Activated CD4-positive, alpha-beta T cell treated with anti-CD3 and anti-CD28 coated beads for 36 hours (primary cell): ENCODE measurements at places on chromosomes 3 and 15. TPM values are rescaled to one million over a fixed set of nuclear protein-coding genes. Genes with fewer than 3 reads are reported as not detected.

ST3GAL6 gene
- not detected for total RNA-seq

CCR3 gene
- total RNA-seq: not detected

HCLS1 gene
- 200 TPM for total RNA-seq

GCNT3 gene
- total RNA-seq: not detected

ZBED2 gene
- 418 TPM for total RNA-seq

DPPA2 gene
- total RNA-seq: not detected

DNA sequence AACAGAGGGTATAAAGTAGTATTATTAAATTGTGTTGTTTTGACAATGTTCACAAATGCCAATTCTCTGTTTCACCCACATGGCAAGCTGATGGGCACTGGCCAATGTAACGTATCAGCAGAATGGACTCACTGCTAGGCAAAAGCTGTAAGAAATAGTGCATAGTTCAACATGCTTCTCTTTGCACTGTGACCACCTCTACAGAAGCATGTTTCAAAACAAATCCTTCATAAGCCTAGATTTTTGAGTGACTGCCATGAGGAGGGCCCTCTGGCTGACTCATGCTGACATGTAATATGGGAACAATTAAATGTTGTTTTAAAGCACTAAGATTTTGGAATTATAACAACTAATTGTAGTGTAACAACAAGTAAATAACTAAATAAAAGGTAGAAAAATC is 3.2 kb downstream of the GBE1 start:
- H3K36me3 ChIP-seq: peaks cover 64% of the 10 kb centered on the region
- no peak for DNase-seq
- peaks cover 36% of the 10 kb centered on the region for H3K4me1 ChIP-seq
- no peaks in the 10 kb centered on the region for H3K27me3 ChIP-seq

DNA sequence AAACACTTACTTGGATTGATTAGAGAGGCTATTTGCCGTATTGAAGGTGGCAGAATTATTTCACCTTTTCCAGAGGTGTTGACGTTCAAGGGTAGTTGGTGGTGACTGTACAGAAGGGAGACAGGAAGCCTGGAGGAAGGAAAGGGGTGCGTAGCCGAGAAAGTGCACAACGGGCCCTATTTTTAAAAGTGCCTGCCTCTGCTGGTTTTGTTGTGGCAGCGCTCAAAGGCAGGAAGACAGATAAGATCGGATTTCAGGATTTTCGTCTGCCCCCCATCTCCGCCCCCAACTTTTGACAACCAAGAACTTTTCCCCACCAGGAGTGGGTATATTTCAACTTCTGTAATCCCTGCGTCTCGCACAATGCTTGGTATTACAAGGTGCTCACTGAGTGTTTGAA is 38.5 kb downstream of the SMAD3 start:
- peaks cover 24% of the 10 kb centered on the region for H3K4me1 ChIP-seq
- no peaks in the 10 kb centered on the region for H3K27me3 ChIP-seq
- H3K27ac ChIP-seq: no peak overlapping the region
- DNase-seq: no peak
- H3K4me3 ChIP-seq: peak overlapping the region; percentile 54
- H3K36me3 ChIP-seq: peaks cover 29% of the 10 kb centered on the region

- no peaks in the 10 kb centered on the region for H3K4me1 ChIP-seq
- H3K4me3 ChIP-seq: no peak overlapping the region
- DNase-seq: no peak
- H3K36me3 ChIP-seq: peaks cover 27% of the 10 kb centered on the region
Observed at GRCh38 chr15:41024131-41024530, 70.9 kb downstream of the CHAC1 start.

DNA sequence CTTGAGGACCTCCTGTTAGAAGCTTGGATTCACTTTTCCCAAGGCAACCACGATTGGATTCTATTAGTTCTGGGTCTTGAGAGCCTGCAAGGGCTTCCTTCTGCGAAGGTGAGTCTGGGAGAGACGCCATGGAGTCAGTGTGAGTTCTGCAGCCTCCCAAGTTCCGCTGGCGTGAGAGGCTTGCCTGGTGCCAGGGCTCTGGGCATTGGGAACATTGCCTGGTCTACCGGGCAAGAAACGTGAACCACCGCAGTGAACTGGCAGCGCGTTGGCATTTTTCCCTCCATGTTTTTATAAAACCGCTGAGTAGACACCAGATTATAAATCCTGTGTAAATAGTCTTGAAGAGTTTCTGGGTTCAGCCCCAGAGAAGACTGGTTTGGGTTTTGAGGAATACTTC is 160.9 kb downstream of the IGF1R start:
- H3K4me3 ChIP-seq: no peak overlapping the region
- H3K27ac ChIP-seq: no peak overlapping the region
- no peak for DNase-seq
- H3K4me1 ChIP-seq: peaks cover 8% of the 10 kb centered on the region
- no peaks in the 10 kb centered on the region for H3K27me3 ChIP-seq

DNA sequence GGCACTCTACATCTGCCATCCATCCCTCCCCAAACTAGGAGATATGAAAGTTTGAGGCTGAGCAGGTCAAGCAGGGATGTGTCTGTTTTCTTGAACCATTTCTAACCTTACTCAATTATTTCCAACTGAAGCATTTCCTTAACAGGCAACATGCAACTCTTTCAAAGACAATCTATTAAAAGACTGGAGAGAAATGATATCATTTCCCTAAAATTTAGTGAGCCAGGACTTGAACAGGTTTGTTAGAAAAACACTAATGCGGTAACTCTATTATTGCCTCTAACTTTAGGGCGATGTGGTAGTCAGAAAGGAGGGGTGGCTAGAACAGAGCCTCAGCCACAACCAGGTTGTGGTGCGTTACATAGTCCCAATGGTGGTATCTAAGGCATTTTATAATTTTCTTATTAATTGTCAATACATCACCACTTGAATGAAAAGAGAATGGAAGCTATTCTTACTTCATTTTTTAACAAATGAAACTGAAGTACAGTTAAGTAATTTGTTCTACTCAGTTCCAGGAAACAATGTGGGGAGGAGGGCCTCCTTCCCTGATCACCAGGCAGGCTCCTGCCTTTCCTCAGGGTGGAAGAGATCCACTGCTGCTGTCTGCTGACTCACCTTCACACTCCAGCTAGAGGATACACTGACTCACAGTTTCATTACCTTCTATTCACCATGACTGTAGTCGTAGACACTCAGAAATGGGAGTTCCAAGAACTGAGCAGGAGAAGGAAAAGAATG is 22.8 kb downstream of the MYO1E start:
- H3K27ac ChIP-seq: peak overlapping the region; percentile 2
- no peaks in the 10 kb centered on the region for H3K36me3 ChIP-seq
- H3K4me1 ChIP-seq: peaks cover 18% of the 10 kb centered on the region
- no peak overlapping the region for H3K4me3 ChIP-seq
- peak; percentile 51 for DNase-seq
- H3K27me3 ChIP-seq: peaks cover 5% of the 10 kb centered on the region

- H3K4me3 ChIP-seq: no peak overlapping the region
- peak; percentile 32 for DNase-seq
- H3K36me3 ChIP-seq: no peaks in the 10 kb centered on the region
- H3K27ac ChIP-seq: peak overlapping the region; percentile 32
- peaks cover 10% of the 10 kb centered on the region for H3K4me1 ChIP-seq
- H3K27me3 ChIP-seq: no peaks in the 10 kb centered on the region
Observed at GRCh38 chr3:187963003-187963676, 190.8 kb upstream of the LPP start.

- no peaks in the 10 kb centered on the region for H3K27me3 ChIP-seq
- H3K27ac ChIP-seq: no peak overlapping the region
- peaks cover 12% of the 10 kb centered on the region for H3K4me1 ChIP-seq
- no peaks in the 10 kb centered on the region for H3K36me3 ChIP-seq
- DNase-seq: no peak
Observed at GRCh38 chr3:141680620-141681389, 57.3 kb upstream of the RNF7 start.

GRCh38 chr3:56811546-56812202 is 9.9 kb upstream of the ARHGEF3 start:
- no peak overlapping the region for H3K4me3 ChIP-seq
- H3K27me3 ChIP-seq: no peaks in the 10 kb centered on the region
- no peak for DNase-seq
- no peaks in the 10 kb centered on the region for H3K36me3 ChIP-seq

GRCh38 chr3:30753766-30754165 is 140.7 kb downstream of the GADL1 start:
- H3K4me1 ChIP-seq: peaks cover 36% of the 10 kb centered on the region
- H3K27ac ChIP-seq: no peak overlapping the region
- no peak overlapping the region for H3K4me3 ChIP-seq
- no peaks in the 10 kb centered on the region for H3K27me3 ChIP-seq

- peaks cover 10% of the 10 kb centered on the region for H3K27me3 ChIP-seq
- no peak for DNase-seq
- no peak overlapping the region for H3K4me3 ChIP-seq
- H3K4me1 ChIP-seq: no peaks in the 10 kb centered on the region
Observed at GRCh38 chr3:73433687-73434086, 191.1 kb downstream of the PDZRN3 start.

- peaks cover 31% of the 10 kb centered on the region for H3K4me1 ChIP-seq
- H3K36me3 ChIP-seq: peaks cover 17% of the 10 kb centered on the region
- H3K27me3 ChIP-seq: peaks cover 3% of the 10 kb centered on the region
- peak overlapping the region; percentile 91 for H3K27ac ChIP-seq
- peak overlapping the region; percentile 97 for H3K4me3 ChIP-seq
Observed at GRCh38 chr3:11847607-11848006, 922 bp upstream of the TAMM41 start.

DNA sequence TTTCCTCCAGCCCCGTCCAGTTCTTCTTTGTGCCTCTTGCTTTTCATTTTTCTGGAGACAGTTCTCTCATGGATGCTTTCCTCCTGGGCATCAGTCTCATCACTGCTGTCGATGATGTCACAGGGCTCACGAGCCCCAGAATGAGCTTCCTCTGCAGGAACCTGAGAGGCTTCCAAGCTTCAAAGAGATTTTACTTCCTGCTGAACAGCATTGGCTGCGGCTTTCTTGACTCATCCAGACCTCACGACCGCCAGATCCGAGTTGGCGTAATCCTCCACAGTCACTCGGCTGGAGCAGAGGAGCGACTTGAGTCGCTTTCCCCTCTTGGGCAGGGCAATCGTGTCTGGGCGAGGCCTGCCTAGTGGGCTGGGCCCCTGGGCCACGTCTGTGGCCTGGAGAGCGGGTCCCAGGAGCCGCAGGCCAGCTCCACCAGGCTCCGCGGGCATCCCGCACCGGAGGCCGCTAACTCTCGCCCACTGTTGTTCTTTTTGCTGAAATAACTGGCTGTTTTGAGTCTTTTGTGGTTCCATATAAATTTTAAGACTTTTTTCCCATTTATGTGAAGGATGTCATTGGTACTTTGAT is 20.8 kb upstream of the FAN1 start:
- DNase-seq: peak; percentile 68
- H3K36me3 ChIP-seq: peaks cover 2% of the 10 kb centered on the region
- no peak overlapping the region for H3K27ac ChIP-seq
- H3K4me3 ChIP-seq: no peak overlapping the region
- H3K4me1 ChIP-seq: peaks cover 7% of the 10 kb centered on the region

- no peak overlapping the region for H3K4me3 ChIP-seq
- DNase-seq: no peak
- H3K27me3 ChIP-seq: no peaks in the 10 kb centered on the region
- no peaks in the 10 kb centered on the region for H3K4me1 ChIP-seq
Observed at GRCh38 chr3:174101244-174101643, 703.7 kb downstream of the NLGN1 start.

- DNase-seq: no peak
- H3K36me3 ChIP-seq: no peaks in the 10 kb centered on the region
- H3K27ac ChIP-seq: no peak overlapping the region
- no peaks in the 10 kb centered on the region for H3K27me3 ChIP-seq
- no peak overlapping the region for H3K4me3 ChIP-seq
- no peaks in the 10 kb centered on the region for H3K4me1 ChIP-seq
Observed at GRCh38 chr15:24944954-24945353, 9.8 kb upstream of the SNRPN start.

DNA sequence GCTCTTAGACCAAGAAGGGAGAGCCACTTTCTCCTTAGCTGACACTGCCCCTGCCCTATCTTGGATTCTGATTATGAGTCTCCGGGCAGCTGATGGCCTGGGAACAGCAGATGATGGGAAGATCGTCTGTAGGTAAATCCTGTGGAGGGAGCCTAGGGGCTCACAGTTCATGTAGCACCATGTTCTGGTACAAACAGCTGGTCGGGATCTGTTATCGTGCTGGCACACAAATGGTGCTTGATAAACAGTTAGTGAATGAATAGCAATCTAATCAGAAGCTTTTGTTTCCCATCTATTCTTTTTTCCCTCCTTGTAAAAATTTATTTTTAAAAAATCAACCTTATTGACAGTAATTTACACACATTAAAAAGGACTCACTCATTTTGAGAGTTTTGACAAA is 26.8 kb downstream of the CDCP1 start:
- no peak overlapping the region for H3K27ac ChIP-seq
- H3K36me3 ChIP-seq: no peaks in the 10 kb centered on the region
- no peaks in the 10 kb centered on the region for H3K27me3 ChIP-seq
- no peak overlapping the region for H3K4me3 ChIP-seq
- DNase-seq: no peak

DNA sequence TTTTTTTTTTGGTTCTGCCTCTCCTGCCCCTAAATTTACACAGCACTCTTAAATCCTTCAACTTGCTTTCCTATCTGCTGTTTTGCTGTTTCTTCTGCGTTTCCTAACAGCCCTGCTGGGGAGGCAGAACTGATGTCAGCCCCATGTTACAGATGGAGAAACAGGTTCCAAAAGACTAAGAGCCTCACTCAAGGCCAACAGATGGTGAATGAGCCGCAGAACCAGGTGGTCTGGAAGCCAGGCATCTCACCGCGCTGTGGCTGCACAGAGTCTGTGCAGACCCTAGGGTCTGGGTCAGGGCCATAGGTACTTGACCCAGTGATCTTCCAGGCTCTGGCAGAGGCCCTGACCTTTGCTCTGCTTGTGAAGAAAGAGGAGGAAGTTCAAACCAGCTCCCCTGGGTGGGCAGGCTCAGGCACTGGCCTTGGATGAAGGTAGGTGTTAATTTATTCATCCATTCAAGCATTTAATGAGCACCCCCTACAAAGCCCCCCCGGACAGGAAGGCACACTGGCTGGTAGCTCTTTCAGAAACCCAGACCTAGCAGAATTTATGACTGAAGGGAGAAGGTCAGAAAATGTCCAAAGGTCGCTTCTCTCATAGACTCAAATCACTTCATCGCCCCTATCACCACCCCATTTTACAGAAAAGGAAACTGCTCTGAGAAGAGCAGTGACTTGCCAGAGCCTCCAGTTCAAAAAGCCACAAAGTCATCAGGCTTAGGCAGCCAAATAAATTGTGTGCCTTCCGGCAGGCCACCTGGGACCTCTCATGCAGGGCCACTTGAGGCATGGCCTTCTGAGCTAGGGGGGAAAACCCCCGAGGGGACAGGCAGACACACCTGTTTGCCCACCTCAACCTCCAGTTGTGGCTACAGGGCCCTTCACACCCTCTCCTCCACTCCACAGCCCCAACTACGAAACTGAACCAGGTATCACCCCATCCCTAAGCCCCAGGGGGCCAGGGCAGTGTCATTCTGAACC is 2.7 kb downstream of the CHDH start:
- no peak overlapping the region for H3K4me3 ChIP-seq
- DNase-seq: no peak
- H3K36me3 ChIP-seq: no peaks in the 10 kb centered on the region
- no peak overlapping the region for H3K27ac ChIP-seq
- H3K4me1 ChIP-seq: no peaks in the 10 kb centered on the region

DNA sequence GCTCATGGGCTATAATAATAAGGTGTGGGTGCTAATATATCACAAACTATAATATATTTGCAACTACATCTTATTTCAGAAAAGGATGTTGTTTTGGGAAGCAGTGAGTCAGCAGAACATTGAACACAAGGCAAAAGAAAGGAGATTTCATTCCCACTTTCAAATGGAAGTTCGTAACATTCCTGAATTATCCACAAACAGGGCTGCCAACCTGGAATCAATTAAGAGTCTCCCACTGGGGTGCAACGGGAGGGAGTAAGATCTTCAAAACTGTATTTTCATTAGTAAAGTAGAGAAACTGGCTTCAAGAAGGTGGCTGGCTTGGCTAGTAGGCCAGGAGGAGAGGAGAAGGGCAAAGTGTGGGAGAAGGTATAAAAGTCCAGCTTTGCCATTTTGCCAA is 479.6 kb downstream of the CNTN3 start:
- H3K27me3 ChIP-seq: no peaks in the 10 kb centered on the region
- no peak overlapping the region for H3K4me3 ChIP-seq
- no peaks in the 10 kb centered on the region for H3K36me3 ChIP-seq
- no peak for DNase-seq
